Stimulated activated CD4-positive, alpha-beta T cell treated with anti-CD3 and anti-CD28 coated beads, Interleukin-1b, Interleukin-23, amount 100 ng/mL, for 24 hours (primary cell): ENCODE measurements at places on chromosomes 1 and 21.

GRCh38 chr21:34907461-34908418 is 141.4 kb downstream of the RUNX1 start:
- no peak for DNase-seq

GRCh38 chr1:199723250-199723956 is 304.1 kb upstream of the NR5A2 start:
- DNase-seq = no peak

DNA sequence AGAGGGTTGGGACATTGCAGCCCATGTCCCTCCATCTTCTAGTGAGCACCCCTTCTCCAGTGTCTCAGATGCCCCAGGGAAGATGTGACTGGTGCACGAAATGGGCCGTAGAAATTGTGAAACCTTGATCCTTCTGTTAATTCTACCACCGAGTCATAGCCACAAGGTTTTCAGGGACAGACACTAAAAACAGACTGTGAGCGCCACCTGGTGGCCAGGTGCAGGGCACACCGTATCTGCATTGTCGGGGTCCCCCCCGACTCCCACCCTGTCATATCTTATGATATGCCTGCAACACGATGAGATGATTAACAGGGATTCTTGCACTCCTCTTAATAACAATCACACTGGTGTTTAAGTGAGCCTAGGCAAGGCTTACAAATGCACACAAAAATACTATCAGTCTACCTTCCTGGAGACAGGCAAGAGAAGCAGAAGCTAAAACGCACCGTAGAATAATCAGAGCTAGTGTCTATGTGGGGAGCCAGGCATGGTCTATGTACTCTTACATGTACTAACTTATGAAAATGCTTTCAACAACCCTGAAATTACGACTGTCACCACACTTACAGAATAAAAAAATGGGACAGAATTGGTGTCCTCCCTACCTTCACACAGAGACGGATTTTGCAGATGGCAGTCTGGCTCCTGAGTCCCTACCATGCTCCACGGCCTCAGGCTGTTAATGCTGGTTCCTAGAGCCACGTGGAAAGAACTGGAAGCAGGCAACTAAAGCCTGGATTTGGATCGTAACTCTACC is 57.9 kb downstream of the FHAD1 start:
- DNase-seq = peak; percentile 68

DNA sequence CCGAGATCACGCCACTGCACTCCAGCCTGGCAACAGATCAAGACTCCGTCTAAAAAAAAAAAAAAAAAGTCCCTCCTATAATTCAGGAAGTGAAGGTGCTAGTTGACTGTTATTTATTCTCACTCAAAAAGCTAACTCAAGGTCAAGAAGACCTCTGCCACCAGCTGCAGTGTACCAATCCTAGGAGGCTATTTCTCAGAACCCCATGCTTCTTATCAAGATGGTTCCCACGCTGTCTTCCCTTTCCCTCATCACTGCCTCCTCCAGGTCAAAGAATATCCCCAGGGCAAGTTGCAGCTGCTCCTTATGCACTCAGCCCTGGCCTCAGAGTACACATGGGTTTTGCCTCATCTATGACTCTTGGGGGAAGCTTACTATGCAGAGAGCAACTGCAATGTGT is 53.6 kb downstream of the RERE start:
- DNase-seq = no peak

GRCh38 chr1:109229531-109230127 is 15.9 kb downstream of the SARS1 start:
- DNase-seq = no peak

GRCh38 chr1:7455796-7456721 is 315.0 kb upstream of the VAMP3 start:
- no peak for DNase-seq

GRCh38 chr1:185015631-185016030 is 29.7 kb upstream of the RNF2 start:
- no peak for DNase-seq

DNA sequence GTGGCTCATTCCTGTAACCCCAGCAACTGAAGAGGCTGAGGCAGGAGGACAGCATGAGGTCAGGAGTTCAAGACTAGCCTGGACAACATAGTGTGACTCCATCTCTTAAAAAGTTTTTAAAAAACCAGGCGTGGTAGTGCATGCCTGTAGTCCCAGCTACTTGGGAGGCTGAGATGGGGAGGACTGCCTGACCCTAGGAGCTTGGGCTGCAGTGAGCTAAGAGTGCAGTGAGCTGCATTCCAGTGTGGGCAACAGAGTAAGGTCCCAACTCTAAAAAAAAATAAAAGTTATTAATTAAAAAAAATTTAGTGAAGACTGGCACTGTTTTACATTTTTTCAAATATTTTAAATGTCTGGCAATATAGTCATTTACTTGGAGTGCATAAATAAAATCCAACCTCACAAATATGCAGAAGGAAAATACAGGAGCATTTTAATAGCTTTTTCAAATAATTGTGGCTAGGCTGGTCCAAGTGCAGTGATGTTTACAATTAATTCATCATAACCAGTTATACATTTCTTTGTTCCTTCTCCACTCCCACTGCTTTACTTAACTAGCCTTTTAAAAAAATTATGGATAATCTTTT is 10.8 kb downstream of the ZBTB8OS start:
- DNase-seq = no peak

- no peak for DNase-seq
Observed at GRCh38 chr1:214604523-214604922, 1.5 kb downstream of the CENPF start.

GRCh38 chr1:230633469-230633868 is 8.8 kb upstream of the COG2 start:
- DNase-seq = no peak

DNA sequence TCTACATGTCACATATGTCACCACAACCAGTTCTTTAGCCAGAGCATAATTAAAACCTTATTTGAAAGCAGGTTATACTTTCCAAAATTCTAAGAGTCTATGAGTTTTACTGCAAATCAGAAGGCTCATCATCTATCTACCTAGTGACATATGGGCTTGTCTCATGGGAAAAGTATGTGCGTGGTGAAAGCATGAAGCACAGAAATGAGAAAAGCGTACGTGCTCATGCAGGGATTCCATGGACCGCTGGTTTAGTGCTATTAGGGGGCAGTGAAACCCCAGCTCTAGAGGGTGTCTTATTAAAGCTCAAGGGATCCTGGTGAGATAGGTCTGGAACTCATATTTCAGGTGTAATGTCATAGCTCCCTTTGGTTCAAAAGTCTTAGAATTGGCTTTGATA is 50.2 kb downstream of the FAM163A start:
- DNase-seq = no peak

DNA sequence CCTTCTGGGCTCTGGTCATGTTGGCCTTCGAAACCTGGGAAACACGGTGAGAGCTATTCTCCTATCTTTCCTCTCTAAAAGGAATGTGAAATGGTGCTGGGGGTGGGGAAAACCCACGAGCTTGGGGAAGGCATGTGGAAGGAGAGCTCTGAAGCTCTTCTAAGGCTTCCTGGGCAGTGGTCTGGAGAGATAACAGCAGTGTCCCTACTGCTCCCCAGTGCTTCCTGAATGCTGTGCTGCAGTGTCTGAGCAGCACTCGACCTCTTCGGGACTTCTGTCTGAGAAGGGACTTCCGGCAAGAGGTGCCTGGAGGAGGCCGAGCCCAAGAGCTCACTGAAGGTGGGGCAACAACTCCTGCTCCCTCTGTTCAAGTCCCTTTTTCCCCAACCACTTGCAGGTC is 2.8 kb downstream of the USP21 start:
- no peak for DNase-seq

DNA sequence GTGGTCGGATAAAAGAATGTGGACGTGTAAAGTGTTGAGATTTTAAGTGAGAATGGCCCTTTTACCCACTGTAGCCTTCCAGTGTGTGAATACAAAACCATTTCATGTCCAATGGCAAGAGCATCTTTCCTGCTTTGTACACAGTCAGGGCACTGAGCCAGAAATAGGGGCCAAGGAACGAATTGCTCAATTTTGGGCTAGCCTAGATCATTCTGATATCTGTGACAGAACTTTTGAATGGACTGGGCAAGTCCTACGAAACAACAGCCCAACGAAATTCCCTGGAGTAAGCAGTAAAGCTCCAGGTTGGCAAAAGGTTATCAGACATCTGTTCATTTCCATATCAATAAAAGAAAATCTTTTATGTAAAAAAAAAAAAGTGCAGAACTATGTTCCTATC is 5.5 kb downstream of the KIF26B start:
- DNase-seq = no peak

DNA sequence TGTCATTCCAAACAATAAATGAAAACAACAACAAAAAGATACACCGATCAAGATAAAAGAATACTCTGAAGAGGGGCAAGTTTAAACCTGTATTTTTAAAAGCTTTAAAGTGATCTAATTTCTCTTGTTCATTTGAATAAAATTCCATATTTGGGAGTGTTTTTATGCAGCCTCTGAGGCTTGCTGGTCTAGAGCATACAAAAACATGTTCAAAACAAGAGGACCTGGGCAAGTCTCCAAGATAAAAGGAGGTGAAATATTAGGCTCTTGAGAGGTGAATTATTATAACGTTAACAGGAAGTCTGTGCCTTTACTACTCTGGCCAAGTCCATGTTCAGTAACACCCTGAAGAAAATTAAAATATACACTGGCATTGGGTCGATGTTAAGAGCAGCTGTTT is 20.1 kb downstream of the URB1 start:
- DNase-seq = no peak

DNA sequence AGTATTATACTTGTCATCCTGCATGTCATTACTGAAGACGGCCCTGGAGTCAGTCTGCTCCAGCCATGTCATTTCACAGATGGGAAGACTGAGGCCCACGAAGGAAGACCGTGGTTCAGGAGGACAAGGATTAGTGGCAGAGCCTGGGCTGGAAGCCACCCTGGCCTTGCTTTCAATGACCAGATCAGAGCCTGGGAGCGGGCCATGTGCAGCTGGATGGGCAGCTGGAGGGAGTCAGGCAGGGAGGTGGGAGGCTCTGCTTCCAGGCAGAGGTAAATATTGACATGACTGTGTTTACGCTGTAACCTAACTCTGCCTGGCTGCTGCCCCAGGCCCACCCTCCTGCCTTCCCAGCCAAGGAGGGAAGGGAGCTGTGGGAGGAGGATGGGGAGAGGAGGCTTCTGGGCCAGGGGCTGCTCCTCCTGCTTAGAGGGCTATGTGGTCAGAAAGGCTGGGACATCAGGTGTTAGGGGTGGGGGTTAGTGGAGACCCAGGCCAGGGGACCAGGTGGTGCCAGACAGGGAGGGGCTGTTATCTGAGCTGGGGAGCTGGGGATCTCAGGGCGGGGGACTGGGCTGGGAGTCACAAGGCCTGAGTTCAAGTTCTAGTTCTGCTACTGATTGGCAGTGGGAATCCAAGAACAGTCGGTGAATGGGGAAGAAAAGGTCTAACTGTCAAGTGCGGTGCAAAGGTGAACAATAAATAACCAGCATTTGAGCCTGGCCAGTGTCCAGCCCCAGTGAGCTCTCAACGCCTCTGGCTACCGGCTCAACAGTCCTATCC is 48.5 kb upstream of the ECE1 start:
- DNase-seq = no peak

DNA sequence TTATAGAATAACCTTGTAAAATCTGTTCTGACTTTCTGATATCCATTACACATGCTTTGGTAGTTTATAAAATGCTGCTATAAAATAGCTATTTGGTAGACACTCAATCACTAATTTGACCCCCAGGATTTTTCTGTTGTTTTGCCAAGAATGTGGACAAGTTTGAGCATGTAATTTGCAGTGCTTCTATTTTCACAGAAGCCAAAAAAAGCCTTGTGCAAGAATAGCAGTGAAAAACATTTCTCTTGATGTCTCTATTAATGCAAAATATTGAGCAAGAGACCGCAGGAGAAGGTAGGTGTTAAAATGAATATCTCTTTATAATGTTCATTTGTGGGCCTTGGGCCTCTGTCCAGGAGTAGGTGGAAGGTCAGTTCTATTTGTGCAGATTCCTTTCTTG is 22.5 kb downstream of the MAP3K7CL start:
- no peak for DNase-seq

DNA sequence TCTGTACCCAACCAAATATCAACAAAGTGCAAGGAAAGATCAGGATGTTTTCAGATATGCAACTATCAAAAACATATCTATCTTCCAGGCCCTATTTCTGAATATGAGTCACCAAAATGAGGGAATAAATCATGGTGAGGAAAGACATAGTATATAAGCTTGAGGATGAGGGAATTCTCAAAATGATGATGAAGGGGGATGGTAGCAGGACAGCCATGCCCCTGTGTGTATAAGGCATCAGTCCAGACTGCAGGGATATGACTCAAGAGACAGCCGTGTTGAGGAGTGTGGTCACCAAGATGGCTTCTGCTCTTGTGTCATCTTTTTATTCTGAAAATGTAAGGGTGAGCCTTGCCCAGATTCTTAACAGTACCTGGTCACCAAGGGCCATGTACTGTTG is 4.4 kb upstream of the WDR64 start:
- DNase-seq = no peak

DNA sequence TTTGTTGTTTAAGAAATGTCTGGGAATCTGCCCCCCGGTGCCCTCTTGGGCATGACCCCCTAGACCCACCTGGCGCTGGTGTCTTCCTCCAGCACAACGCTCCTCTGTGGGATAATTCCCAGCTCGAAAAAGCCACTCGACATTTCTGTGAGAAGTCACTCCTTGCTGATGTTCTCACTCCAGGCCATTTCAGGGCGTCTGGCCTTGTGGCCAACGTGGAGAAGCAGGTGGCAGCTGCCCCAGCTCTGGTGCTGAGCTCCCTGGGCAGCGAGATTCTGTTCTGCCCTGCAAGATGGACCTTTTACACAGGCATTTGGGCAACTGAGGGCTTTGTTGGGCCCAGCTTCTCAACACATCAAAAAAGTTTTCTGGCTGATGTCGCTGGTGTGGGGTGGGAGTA is 147.7 kb upstream of the WNT4 start:
- DNase-seq = no peak

DNA sequence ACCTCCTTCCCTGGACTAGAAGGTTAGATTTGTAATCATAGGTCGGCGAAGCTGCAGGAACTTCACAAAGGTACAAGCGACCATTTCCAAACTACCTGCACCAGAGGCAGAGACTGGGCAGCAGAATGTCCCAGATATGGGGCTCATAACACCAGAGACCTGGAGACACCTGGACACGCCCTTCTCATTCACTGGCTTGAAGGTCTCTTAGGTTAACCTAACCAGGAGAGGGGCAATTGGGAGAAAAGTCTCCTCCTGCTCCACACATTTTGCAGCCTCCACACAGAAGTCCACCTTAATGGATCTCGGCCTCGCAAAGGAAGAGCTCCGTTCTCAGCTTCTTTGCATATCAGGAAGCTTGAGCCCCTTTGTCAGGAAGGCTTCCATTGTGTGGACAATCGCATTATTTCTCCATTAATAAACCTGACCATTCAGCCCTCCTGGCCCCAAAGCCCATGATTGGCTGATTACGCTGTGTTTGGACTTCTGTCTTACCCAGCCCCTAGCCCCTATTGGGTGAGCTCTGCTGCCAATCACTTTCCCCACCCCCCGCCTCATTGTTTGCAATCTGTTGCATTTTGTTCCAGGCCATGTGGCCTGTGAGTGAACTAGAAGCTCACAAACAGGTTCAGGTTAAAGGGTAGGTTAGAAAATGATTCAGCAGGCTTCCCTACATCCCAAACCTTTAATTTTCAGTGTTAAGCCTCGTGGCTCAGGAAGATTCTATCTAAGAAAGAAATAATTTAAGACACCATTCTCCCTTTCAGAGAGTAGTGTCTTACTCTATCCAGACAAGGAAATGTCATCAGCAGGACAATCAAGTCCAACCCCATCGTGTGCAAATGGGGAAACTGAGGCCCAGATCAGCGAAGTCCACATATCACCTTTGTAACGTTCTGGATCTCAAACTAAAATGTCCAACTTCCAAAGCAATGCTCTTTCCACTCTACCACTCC is 2.8 kb downstream of the MYCL start:
- no peak for DNase-seq
